ENCODE measurements at places on chromosomes 6 and 20. TPM values are rescaled to one million over a fixed set of nuclear protein-coding genes. Genes with fewer than 3 reads are reported as not detected.

PROCR gene
- total RNA-seq: 6.9 TPM

XKR7 gene
- total RNA-seq: not detected

VSTM2L gene
- total RNA-seq: 0.31 TPM

MUC21 gene
- not detected for total RNA-seq

HLA-A gene
- total RNA-seq: 555 TPM

TRIM10 gene
- total RNA-seq: not detected

MOCS1 gene
- total RNA-seq: 17.9 TPM

ULBP2 gene
- 0.69 TPM for total RNA-seq
